ENCODE measurements at places on chromosomes 6 and 20. TPM values are rescaled to one million over a fixed set of nuclear protein-coding genes. Genes with fewer than 3 reads are reported as not detected.

- no peak for DNase-seq
Measured at GRCh38 chr20:60553095-60553494, 594.9 kb downstream of the CDH26 start.

DNA sequence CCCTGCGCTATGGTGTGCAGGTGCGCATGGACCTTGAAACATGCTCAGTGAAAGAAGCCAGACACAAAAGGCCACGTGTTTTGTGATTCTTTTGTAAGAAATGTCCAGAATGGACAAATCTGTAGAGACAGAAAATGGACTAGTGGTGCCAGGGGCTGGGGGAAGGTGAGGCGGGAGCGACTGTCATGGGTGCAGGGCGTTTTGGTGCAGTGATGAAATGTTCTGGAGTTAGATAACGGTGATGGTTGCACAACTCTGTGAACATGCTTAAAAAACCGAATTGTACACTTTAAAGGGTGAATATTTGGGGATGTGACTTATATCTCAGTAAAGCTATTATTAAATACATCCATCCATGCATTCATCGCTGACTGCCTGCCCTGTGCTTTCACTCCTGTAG, 31.7 kb upstream of the NTSR1 start:
- DNase-seq, result no peak

GRCh38 chr6:137277971-137278637, 58.9 kb upstream of the IFNGR1 start:
- no peak for DNase-seq

DNA sequence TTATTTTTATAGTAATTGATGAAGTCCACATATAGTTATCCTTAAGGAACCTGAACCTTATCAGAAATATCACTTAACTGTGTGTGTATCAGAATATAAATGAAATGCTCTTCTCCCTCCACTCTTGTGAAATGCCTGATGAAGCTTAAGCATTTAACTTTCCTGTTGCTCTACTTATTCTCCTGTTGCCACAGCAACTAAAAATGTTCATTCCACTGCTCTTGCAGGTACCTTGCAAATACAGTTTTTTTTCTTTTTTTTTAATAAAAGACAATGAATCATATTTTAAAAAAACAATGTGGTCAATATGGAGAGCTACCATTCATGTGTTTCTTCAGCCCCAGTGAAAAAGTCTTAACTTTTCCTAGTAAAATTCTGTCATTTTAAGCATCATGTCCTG, 210.3 kb downstream of the RFPL4B start:
- DNase-seq, result no peak

DNA sequence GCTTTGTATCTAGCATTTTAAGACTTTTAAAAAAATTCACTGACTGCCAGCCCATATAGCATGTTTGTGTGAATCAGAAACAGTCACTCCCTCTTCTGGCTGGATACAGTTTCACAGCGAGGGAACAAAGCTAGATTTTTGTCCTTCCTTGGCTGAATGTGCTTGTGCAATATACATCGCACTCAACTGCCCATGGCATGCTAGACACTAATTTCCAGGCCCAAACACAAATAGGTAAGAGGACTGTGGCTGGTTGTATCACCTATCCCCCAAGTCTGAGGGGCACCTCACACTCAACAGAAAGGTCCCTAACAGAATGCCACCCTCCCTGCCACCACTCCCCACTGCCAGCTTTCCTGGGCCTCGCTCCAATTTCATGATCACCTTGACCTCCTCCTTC, 16.2 kb upstream of the BLCAP start:
- no peak for DNase-seq

- no peak for DNase-seq
Measured at GRCh38 chr6:111444794-111445193, 38.2 kb downstream of the REV3L start.

- no peak for DNase-seq
Measured at GRCh38 chr6:6386010-6386409, 65.5 kb upstream of the F13A1 start.

Gene CLPSL2
- not detected for total RNA-seq

Gene ZFP64
- 16.8 TPM for total RNA-seq

Gene VPS52
- 62.5 TPM for total RNA-seq

Gene C6orf141
- 70.0 TPM for total RNA-seq
